Upper lobe of right lung (tissue), 1 donor: ENCODE measurements at places on chromosomes 11 and 22. TPM values are rescaled to one million over a fixed set of nuclear protein-coding genes. Genes with fewer than 3 reads are reported as not detected.

GRCh38 chr11:16239141-16240105, 116.9 kb downstream of the SOX6 start:
- DNase-seq: no peak

DNA sequence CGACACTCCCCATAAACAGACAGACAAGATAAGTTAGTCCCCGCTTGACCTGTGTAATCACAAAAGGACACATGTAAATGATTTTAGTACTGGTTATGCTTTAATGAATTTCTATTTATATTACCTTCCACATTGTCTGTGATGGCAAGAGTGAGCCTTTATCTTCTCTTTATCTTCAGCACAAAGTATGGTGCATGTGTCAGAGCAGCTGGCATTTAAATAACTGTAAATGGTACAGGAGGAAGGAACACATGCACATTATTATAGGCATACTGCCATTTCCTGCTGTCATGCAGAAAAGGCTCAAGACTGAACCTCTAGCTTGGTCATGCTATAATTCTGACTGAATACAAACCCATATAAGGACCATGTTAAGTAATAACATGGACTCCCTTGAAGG, 1342.7 kb upstream of the TENM4 start:
- DNase-seq: no peak

DNA sequence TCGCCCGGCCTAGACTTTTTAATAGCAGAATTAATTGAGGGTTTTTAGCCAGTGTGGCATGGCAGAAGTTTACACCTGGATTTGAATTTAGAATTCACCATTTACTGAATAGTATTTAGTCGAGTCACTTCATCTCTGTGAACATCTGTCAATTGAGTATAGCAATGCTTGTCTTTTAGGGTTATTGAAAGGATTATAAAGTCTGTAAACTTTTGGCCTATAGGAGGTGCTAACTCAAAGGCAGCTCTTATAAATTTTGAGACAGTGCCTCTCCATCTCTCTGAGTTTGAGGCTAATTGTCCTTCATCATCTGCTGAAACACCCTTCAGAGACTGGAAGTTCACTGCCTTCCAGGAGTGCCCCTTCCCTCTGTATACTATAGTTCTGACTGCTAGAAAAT, 205.0 kb downstream of the NELL1 start:
- no peak for DNase-seq

DNA sequence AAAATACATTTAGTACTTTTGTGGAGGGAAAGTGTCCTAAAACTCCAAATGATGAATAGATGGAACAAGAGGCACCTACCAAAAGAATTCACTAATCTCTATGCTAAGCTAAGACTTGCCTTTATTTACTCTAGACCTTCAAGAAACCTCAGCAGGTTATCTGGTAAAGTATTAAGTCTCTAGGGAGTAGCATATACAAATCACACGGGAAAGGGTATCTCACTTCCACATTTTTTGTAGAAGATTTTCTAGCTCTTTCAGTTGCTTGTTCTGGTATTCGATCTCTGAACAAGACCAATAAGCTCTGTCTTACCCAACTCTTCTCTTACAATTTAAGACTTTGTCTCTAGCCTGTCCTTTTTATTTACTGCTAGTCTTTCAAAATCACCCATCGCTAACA, 18.1 kb upstream of the CADM1 start:
- no peak for DNase-seq

DNA sequence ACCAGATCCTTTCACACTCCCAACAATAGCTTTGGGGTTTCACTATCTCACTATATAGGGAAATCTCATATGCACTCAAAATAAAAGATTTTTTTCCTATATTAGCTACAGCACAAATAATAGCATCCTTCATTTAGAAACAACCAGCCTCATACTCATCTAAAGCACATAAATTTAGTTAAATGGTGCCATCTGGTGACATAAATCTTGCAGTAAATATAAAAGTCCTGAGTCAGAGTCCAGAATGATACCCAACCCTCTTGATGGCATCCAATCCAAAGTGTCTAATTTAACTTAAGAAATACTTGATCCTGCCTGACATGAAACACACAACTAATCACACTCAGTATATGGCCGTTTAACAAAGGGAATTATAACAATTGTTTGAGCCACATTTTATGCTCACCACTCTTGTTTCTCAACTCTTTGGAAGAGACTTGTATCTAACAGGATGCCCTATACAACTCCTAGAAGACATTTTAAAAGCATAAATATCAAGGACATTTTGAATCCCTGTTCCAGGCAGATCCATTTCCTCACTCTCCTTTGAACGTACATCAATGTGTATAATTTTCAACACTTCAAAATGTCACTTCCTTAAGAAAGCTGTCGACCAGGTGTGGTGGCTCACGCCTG, 36.2 kb downstream of the DLG2 start:
- DNase-seq: no peak

DCDC1 gene
- 0.93 TPM for total RNA-seq

CTSW gene
- 17.2 TPM for total RNA-seq

DBX1 gene
- not detected for total RNA-seq

LRRC74B gene
- not detected for total RNA-seq
